ENCODE measurements at places on chromosomes 16 and 17. TPM values are rescaled to one million over a fixed set of nuclear protein-coding genes. Genes with fewer than 3 reads are reported as not detected.

- H3K36me3 ChIP-seq: peaks cover 1% of the 10 kb centered on the region
- no peak overlapping the region for H3K27ac ChIP-seq
- peak overlapping the region; percentile 100 for H3K4me3 ChIP-seq
- no peak for DNase-seq
- peaks cover 31% of the 10 kb centered on the region for H3K4me1 ChIP-seq
These were observed 681 bp upstream of the PLA2G15 start for GRCh38 chr16:68244481-68244902.

GRCh38 chr16:68935008-68935407 lies 91.7 kb downstream of the TANGO6 start:
- peaks cover 16% of the 10 kb centered on the region for H3K4me1 ChIP-seq
- DNase-seq: no peak
- H3K27me3 ChIP-seq: no peaks in the 10 kb centered on the region
- no peak overlapping the region for H3K27ac ChIP-seq
- H3K36me3 ChIP-seq: peaks cover 6% of the 10 kb centered on the region
- H3K4me3 ChIP-seq: no peak overlapping the region

GRCh38 chr16:48734220-48734619 lies 124.2 kb upstream of the N4BP1 start:
- H3K4me3 ChIP-seq: no peak overlapping the region
- no peak overlapping the region for H3K27ac ChIP-seq
- H3K27me3 ChIP-seq: no peaks in the 10 kb centered on the region
- DNase-seq: no peak
- H3K36me3 ChIP-seq: no peaks in the 10 kb centered on the region
- H3K4me1 ChIP-seq: no peaks in the 10 kb centered on the region

PIPOX gene
- 2.2 TPM for total RNA-seq

- H3K4me1 ChIP-seq: peaks cover 51% of the 10 kb centered on the region
- no peak overlapping the region for H3K27ac ChIP-seq
- no peak overlapping the region for H3K4me3 ChIP-seq
- no peaks in the 10 kb centered on the region for H3K27me3 ChIP-seq
These were observed 237.1 kb upstream of the DYNLRB2 start for GRCh38 chr16:80303691-80304090.

GRCh38 chr17:17039911-17040310 lies 2.3 kb upstream of the MPRIP start:
- H3K27ac ChIP-seq: no peak overlapping the region
- H3K27me3 ChIP-seq: no peaks in the 10 kb centered on the region
- peak; percentile 56 for DNase-seq

- peaks cover 14% of the 10 kb centered on the region for H3K27me3 ChIP-seq
- H3K27ac ChIP-seq: no peak overlapping the region
- DNase-seq: no peak
- H3K4me3 ChIP-seq: no peak overlapping the region
- H3K4me1 ChIP-seq: peaks cover 10% of the 10 kb centered on the region
These were observed 77.9 kb upstream of the DYNLRB2 start for GRCh38 chr16:80462917-80463316.

GRCh38 chr17:10875984-10876555 lies 38.2 kb upstream of the PIRT start:
- no peak overlapping the region for H3K4me3 ChIP-seq
- DNase-seq: no peak
- H3K4me1 ChIP-seq: no peaks in the 10 kb centered on the region
- H3K27me3 ChIP-seq: peaks cover 19% of the 10 kb centered on the region
- H3K27ac ChIP-seq: no peak overlapping the region

- H3K27ac ChIP-seq: peak within 1 kb of the TSS; percentile 57
- H3K4me3 ChIP-seq: no peak within 1 kb of the TSS
- no peaks in the 10 kb centered on the region for H3K27me3 ChIP-seq
- H3K4me1 ChIP-seq: peaks cover 4% of the 10 kb centered on the region
These were observed at the start of gene CHRNE for GRCh38 chr17:4903051-4903818. Gene CHRNE (minus strand): TSS chr17:4903098. CDS start chr17:4903063, 35 bp downstream.

GRCh38 chr16:31356566-31357323 lies 1.8 kb downstream of the ITGAX start:
- no peak overlapping the region for H3K27ac ChIP-seq
- peaks cover 18% of the 10 kb centered on the region for H3K27me3 ChIP-seq
- H3K4me3 ChIP-seq: no peak overlapping the region
- DNase-seq: no peak
- H3K36me3 ChIP-seq: no peaks in the 10 kb centered on the region

FOXL1 gene
- 10.1 TPM for total RNA-seq

CCL7 gene
- not detected for total RNA-seq

DNA sequence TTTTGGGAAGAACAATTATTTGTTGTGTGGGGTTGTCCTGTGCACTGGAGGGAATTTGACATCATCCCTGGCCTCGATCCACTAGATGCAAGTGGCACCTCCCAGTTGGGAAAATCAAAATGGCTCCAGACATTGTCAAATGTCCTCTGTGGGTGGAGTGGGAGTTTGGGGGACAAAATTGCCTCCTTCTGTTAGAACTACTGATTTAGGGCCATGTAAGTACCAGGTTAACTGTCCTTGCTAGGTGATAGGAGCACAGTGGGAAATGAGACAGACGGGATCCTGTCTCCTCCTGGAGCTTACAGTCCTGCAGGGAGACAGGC lies 56.8 kb downstream of the ARHGAP23 start:
- H3K4me1 ChIP-seq: peaks cover 42% of the 10 kb centered on the region
- H3K4me3 ChIP-seq: no peak overlapping the region
- H3K27ac ChIP-seq: peak overlapping the region; percentile 66
- no peak for DNase-seq
- H3K27me3 ChIP-seq: no peaks in the 10 kb centered on the region

DNA sequence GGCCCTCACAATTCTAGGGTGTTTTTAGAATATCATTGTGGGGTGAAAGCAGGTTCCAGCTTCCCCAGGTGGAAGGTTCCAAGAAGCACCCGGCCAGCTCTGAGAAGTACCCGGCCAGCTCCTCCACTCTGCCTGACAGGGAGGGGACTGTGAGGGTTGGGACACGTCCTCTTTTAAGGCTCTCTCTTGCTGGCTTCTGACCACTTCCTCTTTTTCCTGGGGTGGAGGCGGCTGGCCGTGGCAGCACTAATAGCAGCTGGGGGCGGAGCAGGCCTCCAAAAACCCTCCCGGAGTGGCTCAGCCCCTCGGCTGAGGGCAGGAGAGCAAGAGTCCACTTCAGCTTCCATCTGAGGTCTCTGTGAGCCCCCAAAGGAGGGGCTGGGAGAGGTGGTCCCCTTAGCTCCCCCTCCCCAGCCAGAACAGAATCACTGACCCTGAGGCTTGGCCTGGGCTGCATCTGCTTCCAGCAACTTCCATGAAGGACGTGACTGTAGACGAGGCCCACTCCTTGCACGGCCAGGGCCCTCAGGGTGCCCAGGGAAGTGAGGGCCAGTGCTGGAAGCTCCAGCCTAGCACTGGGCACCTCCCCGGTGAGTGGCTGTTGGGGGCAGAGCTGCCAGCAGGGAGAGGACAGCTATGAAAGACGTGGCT lies 26.7 kb upstream of the PLCG2 start:
- no peak overlapping the region for H3K27ac ChIP-seq
- no peak overlapping the region for H3K4me3 ChIP-seq
- H3K36me3 ChIP-seq: no peaks in the 10 kb centered on the region

GRCh38 chr17:64992325-64992802 lies 64.2 kb downstream of the GNA13 start:
- no peak overlapping the region for H3K4me3 ChIP-seq
- H3K27me3 ChIP-seq: no peaks in the 10 kb centered on the region
- H3K27ac ChIP-seq: peak overlapping the region; percentile 32
- DNase-seq: no peak
- H3K4me1 ChIP-seq: peaks cover 17% of the 10 kb centered on the region

DNA sequence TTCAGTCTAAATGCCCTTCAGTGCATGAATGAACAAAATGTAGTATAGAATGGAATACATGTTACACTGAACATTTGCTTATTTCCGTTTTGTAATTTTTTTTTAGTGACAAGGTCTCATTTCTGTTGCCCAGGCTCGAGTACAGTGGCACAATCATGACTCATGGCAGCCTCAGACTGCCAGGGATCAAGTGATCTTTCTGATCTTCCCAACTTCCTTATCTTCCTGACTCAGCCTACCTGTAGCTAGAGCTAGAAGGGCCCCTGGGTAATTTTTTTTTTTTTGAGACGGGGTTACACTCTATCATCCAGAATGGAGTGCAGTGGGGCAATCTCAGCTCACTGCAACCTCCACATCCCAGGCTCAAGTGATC lies 7.3 kb upstream of the SLX4 start:
- DNase-seq: no peak
- H3K27ac ChIP-seq: peak overlapping the region; percentile 45
- H3K4me1 ChIP-seq: no peaks in the 10 kb centered on the region
- no peaks in the 10 kb centered on the region for H3K36me3 ChIP-seq

DNA sequence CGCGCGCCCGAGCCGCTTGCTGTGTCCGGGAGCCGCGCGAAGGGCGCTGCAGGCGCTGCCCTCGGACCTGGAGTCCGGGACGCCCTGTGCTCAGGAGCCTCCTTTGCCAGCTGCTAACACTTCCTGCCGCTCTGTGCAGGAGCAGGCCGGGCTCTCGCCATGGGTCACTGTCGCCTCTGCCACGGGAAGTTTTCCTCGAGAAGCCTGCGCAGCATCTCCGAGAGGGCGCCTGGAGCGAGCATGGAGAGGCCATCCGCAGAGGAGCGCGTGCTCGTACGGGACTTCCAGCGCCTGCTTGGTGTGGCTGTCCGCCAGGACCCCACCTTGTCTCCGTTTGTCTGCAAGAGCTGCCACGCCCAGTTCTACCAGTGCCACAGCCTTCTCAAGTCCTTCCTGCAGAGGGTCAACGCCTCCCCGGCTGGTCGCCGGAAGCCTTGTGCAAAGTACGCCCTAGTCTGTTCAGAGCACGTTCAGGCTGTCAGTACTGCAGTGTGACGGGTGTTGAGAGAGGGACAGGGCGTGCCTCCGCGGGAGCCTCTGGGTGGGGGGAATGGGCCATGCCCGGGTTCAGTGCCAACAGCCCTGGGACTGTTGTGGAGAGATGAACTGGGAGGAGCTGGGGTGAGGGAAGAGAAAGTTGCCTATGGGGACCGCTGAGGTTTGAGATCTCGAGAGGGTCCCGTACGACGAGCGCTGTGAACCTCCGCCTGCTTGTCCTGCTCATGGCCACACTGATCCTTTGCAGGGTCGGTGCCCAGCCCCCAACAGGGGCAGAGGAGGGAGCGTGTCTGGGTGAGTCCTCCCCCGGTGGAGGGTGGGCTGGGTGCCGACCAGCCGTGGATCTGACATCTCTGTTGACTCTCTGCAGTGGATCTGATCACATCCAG lies 1.3 kb downstream of the ZNF276 start:
- no peak for DNase-seq
- H3K27ac ChIP-seq: peak overlapping the region; percentile 81
- H3K36me3 ChIP-seq: peaks cover 11% of the 10 kb centered on the region
- H3K4me3 ChIP-seq: peak overlapping the region; percentile 76
- H3K27me3 ChIP-seq: no peaks in the 10 kb centered on the region

GRCh38 chr16:58027916-58028455 lies 2.4 kb downstream of the MMP15 start:
- DNase-seq: peak; percentile 59
- H3K27ac ChIP-seq: no peak overlapping the region
- peaks cover 10% of the 10 kb centered on the region for H3K4me1 ChIP-seq
- no peaks in the 10 kb centered on the region for H3K36me3 ChIP-seq
- H3K27me3 ChIP-seq: peaks cover 4% of the 10 kb centered on the region

SPATA2L gene
- total RNA-seq: 9.3 TPM

VAT1L gene
- total RNA-seq: not detected

GRCh38 chr16:2295056-2295798 lies 27.3 kb upstream of the RNPS1 start:
- DNase-seq: no peak
- no peaks in the 10 kb centered on the region for H3K4me1 ChIP-seq

DNA sequence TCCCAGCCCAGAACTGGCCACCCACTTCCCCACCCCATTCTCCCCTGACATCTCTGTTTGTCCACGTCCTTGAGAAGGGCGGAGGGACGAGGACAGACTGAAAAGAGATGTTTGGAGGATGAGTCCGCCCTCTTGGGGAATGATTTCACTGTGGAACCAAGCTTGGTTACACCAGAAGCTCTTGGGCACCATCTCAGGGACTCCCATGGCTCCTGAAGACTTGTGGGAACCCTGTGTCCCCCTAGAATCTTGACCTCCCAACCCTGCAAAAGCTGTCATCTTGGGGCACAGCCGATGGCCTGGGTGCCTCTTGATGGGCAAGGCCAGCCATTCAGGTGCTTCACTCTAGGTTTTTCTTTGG lies 25.9 kb upstream of the LITAF start:
- no peak overlapping the region for H3K27ac ChIP-seq
- H3K36me3 ChIP-seq: no peaks in the 10 kb centered on the region
- no peak overlapping the region for H3K4me3 ChIP-seq
- no peaks in the 10 kb centered on the region for H3K27me3 ChIP-seq

DNA sequence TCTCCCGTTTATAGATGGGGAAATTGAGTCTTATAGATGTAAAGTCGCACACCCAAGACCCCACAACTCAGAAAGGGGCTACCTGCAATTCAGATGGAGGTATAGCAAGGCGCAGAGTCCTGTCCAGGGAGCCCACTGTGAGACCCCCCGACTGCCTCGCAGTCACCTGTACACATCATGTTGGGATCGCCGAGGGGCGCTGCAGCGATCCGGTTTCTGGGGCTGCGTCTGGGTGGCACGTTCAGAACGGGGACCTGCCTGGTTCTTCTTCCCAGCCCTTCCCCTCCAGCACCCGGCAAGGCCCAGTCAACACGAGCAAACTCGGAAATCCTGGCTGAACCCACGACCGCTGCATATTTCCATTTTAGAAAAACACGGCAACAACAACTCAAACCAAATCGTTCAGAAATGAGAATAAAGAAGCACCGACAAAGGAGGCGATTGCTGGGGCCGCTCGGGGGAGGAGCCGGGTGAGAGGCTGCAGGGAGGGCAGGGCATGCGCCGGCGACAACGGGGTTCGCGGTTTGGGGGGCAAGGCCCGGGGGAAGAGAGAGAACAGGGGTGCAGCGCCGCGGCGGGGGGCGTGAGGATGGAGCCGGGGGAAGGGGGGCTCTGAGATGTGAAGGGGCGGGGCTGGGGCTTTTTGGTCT lies 643 bp downstream of the HSDL1 start:
- peak overlapping the region; percentile 79 for H3K27ac ChIP-seq
- DNase-seq: no peak
- H3K4me3 ChIP-seq: peak overlapping the region; percentile 95
- peaks cover 15% of the 10 kb centered on the region for H3K4me1 ChIP-seq
- H3K36me3 ChIP-seq: peaks cover 2% of the 10 kb centered on the region

ZNF785 gene
- total RNA-seq: 17.0 TPM

Measured in chondrocyte (in vitro differentiated cells).